ENCODE measurements at places on chromosomes 13 and 19. TPM values are rescaled to one million over a fixed set of nuclear protein-coding genes. Genes with fewer than 3 reads are reported as not detected.

OR10H1 gene
- polyA plus RNA-seq: not detected

MYO9B gene
- polyA plus RNA-seq: 29.5 TPM

MEIOSIN gene
- not detected for polyA plus RNA-seq

FAAP24 gene
- polyA plus RNA-seq: 2.7 TPM

CRLF1 gene
- polyA plus RNA-seq: not detected

LENG9 gene
- 1.5 TPM for polyA plus RNA-seq

CNFN gene
- polyA plus RNA-seq: not detected

KCNRG gene
- 0.76 TPM for polyA plus RNA-seq

SWSAP1 gene
- polyA plus RNA-seq: 1.0 TPM

CGB5 gene
- polyA plus RNA-seq: not detected
